ENCODE measurements at places on chromosomes 2 and 18.

GRCh38 chr2:60634438-60634837 is 81.0 kb upstream of the BCL11A start:
- no peak for DNase-seq

DNA sequence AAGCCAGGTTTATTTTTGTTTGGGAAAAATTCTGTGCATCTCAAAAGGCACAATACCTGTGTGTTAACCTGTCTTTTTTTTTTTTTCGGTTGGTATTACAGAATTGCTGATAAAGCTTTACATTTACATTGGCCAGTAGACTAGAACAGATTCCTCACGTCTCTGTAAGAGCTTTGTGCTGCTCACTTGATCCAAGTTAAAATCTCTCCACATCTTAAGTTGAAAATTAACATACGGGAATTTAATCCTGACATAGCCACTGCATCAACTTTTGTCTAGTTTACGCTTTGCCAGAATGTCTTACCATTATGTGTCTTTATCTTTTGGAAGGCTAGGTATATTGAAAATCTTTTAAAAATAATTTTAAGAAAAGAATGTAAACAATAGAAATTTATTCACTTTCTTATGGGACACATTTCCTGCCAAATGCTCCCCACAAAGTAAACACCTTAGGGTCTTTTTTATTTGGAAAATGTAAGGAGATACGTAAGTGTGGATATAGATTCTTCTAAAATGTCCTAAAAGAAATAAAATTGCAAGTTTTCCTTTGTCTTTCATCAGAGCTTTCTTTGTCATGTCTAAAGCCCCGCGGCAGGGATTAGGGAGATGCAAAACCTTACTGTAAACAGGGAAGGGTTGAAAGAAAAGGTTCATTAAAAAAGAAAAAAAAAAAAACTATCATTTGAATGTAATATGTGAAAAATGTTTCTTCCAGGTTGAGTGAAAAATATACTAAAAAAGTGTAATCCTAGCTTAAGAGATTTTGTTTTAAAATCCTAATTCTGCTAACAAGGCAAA is 912.8 kb downstream of the NRXN1 start:
- no peak for DNase-seq

GRCh38 chr2:223767341-223767740 is 70.0 kb downstream of the AP1S3 start:
- DNase-seq = no peak

DNA sequence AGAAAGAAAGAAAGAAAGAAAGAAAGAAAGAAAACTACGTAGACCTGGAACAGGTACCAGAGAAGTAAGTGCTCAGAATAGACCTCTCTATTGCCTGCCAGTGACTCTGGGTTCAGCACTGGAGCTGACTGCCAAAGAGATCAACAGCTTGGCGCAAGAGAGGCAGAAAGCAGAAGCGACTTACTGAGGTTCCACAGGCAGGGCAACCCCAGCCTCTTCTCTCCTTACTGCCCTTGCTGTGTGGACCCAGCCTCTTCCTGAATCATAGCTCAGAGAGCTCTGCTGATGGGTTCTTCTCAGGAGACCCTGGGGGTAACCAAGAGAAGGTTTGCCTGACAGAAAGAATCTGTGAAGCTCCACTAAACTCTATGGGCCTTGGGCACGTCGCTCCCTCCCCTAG is 7.1 kb downstream of the CAPN13 start:
- no peak for DNase-seq

GRCh38 chr2:235113854-235114253 is 162.0 kb downstream of the SH3BP4 start:
- no peak for DNase-seq

- no peak for DNase-seq
Observed at GRCh38 chr2:232288489-232289030, 90.0 kb upstream of the ALPP start.

GRCh38 chr18:75173738-75174137 is 35.2 kb downstream of the PTGR3 start:
- no peak for DNase-seq

DNA sequence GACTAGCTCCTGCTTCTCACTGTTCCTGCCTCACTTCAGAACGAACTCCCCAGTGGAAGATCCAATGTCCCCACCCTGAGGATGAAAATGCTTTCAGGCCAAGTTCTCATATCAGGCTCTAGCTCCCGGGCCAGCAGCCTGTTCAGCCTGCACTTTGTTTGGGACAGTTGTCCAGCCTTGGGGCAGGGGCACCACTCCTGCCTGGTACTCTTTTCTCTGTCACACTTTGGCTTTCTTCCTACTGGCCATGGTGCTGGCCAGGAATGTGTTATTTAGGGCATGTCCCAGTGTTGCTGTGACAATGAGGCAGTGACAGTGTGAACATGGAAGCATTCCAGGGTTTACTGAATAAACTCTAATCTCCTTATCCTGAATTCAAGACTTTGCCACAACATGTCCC is 154.1 kb downstream of the GALNT14 start:
- DNase-seq = no peak

- no peak for DNase-seq
Observed at GRCh38 chr18:74392323-74392722, 64.8 kb downstream of the DIPK1C start.

GRCh38 chr18:68841301-68841700 is 43.4 kb downstream of the CCDC102B start:
- DNase-seq = no peak

GRCh38 chr2:88211809-88212154 is 41.6 kb downstream of the THNSL2 start:
- no peak for DNase-seq

GRCh38 chr2:197975931-197976519 is 171.6 kb downstream of the PLCL1 start:
- DNase-seq = no peak
